ENCODE measurements at places on chromosomes 16 and 17.

GRCh38 chr16:24382762-24383407 is 126.8 kb downstream of the CACNG3 start:
- no peak for DNase-seq

DNA sequence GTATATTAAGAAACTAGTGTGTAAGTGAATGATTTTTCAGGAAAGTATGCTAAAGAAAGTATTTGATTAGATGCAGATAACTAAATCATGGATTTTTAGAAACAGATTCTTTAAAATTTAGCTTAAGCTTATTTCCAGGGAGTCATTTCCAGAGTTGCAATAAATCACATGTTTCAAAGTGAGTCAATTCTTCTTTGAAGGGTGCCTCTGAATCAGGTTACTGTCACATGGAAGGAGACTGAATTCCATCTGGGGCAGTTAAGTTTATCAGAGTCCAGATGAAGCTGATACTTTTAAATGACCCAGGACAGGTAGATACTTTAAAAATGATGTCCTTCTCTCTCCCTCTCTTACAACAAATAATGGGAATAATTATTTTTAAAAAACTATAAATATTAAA is 5.0 kb downstream of the MFSD11 start:
- DNase-seq = no peak

- DNase-seq = no peak
Measured at GRCh38 chr16:22683730-22684573, 130.0 kb upstream of the HS3ST2 start.

GRCh38 chr17:63024201-63024600 is 58.2 kb downstream of the TANC2 start:
- DNase-seq = no peak

DNA sequence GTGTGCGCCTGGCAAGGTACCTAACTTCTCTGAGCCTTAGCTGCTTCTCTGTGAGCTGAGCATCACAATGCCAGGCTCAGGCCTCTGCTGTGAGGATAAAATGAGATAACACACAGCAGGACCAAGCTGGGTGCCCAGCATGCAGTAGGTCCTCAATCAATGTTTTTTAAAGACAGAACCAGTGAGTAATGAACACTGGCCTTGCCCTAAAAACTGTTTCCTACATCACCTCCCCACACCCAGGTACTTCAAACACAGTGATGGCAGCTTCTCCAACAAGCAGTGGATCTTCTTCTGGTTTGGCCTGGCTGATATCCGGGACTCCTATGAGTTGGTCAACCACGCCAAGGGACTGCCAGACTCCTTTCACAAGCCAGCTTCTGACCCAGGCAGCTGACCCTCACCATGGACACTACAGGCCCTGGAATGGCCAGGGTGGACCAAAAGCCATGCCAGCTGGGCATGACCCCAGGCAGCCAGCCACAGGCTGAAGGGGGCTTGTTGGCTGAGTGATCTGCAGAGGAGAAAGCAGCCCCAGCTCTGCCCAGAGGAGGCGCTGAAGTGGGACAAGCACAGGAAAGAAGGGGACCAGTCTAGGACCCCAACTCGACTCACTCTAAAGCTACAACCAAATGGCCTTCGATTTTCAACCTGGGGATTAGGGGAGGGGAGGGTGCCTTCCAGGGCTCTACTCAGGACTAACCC is 3.9 kb downstream of the NAGS start:
- no peak for DNase-seq

DNA sequence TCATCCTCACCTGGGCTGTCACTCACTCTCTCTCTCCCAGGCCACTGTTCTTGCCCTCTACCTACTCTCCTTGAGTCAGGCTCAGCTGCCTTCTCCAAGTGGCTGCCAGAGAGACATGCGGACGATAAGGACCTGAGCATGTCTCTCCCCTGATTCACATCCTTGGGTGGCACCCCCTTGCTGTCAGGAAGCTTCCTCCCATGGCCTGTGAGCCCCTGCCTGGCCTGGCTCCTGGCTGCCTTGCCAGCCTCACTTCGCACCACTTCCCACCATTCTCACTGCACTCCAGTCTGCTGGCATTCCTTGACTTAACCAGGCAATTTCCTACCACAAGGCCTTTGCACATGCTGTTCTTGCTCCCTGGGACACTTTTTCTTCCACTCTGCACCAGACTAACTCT is 2.7 kb upstream of the ALDH3A1 start:
- no peak for DNase-seq

GRCh38 chr16:4264546-4264945 is 8.3 kb downstream of the TFAP4 start:
- no peak for DNase-seq

- DNase-seq = no peak
Measured at GRCh38 chr16:85735225-85735635, 15.7 kb downstream of the C16orf74 start.

- DNase-seq = no peak
Measured at GRCh38 chr16:18782697-18783429, 7.3 kb downstream of the RPS15A start.

DNA sequence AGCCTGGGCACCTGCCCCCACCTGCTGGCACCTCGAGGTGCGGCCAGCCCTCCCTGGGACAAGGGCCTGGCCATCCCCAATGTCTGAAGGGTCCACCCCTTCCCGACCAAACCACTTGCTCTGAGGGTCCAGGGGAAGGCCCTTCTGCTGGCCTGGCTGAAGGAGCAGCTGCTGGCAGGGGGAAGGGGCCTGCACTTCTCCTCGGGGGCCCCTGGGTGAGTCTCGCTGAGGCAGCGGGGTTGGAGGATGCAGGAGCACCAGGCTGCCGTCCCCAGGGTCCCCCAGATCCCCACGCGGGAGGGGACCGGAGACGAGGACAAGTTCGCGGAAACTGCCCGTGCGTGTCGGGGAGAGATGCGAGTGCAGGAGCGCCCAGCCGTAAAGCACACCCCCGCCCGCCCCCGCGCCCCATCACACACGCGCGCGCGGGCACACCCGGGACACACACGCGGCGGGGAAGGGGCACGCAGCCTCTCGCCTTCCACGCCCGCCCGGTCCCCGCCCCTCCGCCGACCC is 725 bp upstream of the CACNA1H start:
- DNase-seq = no peak

GRCh38 chr16:30110661-30111060 is 2.7 kb downstream of the GDPD3 start:
- DNase-seq = no peak

DNA sequence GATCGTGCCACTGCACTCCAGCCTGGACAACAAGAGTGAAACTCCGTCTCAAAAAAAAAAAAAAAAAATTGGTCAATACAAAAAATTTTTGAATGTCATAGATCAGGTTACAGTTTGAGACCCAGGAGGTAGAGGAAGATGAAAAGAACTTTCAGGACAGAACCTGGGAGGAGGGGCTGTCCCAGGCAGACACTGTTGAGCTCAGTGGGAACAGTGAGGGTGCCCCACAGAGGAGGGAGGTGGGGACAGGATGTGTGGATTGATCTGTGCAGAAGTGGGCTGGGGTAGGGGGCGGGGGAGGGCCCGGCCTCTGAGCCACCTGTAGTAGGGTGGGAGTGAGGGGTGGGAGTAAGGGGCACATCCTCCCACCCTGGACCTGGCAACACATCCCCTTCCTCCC is 58.3 kb downstream of the PRMT7 start:
- DNase-seq = no peak

- no peak for DNase-seq
Measured at GRCh38 chr16:993731-994130, 12.2 kb downstream of the SOX8 start.

DNA sequence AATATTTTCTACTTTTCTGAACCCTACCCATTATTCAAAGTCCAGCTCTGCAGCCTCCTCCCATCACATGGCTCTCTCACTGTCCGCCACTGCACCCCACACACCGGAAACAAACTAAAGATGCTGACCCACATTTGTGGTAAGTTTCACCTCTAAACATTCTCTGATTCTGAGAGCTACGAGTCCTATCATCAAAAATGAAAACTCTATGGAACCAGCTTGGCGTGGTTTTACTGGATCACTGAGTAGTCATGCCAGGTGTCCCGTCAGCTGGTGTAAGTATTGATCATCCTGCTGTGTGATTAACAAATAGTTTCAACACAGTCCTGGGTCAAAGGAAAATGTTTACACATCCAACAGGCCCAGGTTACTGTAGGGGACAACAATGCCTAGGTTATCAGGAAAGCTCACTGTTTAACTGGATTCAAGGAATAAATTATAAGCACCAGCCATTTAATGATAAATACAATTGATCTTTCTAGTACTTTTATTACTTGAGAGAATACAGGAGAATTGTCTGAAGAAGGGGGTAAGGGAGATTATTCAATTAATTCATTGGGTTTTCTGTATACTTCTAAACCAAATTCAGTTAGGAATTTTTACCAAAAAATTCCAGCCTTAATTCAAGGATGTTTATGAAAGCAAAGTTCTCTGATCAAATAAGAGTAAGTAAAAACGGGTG is 33.9 kb downstream of the CYTH1 start:
- DNase-seq = no peak

DNA sequence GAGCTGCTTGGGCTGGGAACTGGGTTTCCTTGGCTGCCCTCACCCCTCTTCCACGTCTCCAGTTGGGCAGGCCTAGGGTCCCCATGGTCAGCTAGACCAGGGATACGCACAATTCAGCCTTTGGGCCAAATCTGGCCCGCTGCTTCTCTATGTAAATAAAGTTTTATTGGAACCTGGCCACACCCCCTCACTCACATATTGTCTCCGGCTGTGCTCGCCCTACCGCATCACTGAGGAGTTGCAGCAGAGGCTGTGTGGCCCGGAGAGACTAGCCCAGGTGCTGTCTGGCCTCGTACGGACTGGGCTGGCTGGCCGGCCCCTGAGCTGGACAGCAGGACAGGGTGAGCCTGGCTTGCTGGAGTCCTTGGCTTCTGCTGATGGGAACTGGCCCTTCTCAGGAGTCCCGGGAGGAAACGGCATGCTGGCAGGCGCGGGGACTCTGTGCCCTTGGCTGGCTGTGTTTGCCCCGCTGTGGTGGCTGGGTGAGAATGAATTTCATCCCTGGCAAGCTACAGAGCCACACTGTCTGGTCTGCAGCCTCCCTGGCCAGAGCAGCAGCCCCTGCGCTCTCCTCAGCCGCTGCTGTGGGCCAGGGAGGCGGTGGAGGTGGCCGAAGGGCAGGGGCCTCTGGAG is 82.0 kb downstream of the ENGASE start:
- no peak for DNase-seq

GRCh38 chr17:2218426-2218825 is 85.2 kb downstream of the SMG6 start:
- no peak for DNase-seq

GRCh38 chr17:381941-382643 is 29.5 kb upstream of the RPH3AL start:
- DNase-seq = no peak

DNA sequence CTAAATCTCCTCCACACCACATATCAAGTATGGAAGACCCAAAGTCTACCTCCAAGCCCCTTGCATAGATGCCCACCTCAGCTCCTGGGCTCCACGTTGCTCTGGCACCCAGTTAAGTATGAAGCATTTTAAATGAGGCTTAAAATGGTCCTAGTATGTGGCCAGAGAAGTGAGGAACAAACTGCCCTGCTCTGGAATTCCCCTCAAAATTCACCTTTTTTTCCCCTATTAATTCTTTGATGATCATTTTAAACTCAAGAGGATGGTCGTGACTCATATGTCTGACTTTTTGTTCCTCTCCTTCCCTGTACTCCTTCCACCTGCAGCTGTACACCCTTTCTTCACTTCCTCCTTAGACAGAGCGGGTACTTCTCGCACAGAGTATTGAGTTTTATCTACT is 234.5 kb upstream of the MYOCD start:
- DNase-seq = no peak

DNA sequence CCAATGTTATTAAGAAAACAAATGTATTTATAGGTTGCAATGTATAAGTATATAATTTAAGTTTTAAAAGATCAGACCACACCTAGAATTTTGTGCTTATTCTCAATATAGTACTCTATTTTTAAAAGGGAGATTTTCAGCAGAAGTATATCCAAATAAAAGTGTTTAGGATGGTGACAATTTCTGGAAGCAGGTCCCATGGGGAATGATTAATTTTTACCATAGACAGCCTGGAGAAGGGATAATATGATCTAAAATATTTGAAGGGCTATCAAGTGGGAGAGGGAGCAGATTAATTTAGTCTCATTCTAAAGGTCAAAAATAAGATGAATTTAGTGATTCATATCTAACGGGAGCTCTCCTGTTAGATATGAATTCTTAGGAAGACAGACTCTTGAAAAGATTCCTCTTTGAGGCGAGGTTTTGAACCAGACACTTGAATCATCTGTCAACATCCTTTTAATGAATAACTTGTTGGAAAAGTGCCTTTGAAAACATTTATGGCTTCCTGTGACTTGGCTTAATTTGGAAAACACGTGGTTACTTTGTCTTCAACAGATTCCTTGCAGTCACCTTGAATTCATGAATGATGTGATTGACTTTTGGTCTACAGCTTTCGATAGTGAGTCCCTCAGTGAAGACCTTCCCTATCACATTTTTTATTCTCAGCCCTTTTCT is 29.3 kb upstream of the SMIM36 start:
- no peak for DNase-seq

DNA sequence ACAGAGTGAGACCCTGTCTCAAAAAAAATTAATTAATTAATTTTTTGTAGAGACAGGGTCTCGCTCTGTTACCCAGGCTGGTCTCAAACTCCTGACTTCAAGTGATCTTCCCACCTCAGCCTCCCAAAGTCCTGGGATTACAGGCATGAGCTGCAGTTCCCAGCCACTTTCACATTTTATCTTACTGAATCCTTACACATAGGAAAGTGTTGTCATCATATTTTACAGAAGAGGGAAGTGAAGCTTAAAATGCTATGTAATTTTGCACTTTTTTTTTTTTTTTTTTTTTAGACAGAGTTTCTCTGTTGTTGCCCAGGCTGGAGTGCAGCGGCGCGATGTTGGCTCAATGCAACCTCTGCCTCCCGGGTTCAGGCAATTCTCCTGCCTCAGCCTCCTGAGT is 21.1 kb upstream of the ZNF629 start:
- DNase-seq = no peak

GRCh38 chr17:40175928-40176753 is 1.1 kb upstream of the RAPGEFL1 start:
- DNase-seq = no peak

- DNase-seq = no peak
Measured at GRCh38 chr16:67537636-67538591, 9.3 kb downstream of the RIPOR1 start.

GRCh38 chr16:86378831-86379504 is 131.4 kb upstream of the FOXF1 start:
- no peak for DNase-seq

All from NCI-H1092 (cell line).